Cortex of kidney (tissue), 1 donor: ENCODE measurements at places on chromosomes 5 and 9.

DNA sequence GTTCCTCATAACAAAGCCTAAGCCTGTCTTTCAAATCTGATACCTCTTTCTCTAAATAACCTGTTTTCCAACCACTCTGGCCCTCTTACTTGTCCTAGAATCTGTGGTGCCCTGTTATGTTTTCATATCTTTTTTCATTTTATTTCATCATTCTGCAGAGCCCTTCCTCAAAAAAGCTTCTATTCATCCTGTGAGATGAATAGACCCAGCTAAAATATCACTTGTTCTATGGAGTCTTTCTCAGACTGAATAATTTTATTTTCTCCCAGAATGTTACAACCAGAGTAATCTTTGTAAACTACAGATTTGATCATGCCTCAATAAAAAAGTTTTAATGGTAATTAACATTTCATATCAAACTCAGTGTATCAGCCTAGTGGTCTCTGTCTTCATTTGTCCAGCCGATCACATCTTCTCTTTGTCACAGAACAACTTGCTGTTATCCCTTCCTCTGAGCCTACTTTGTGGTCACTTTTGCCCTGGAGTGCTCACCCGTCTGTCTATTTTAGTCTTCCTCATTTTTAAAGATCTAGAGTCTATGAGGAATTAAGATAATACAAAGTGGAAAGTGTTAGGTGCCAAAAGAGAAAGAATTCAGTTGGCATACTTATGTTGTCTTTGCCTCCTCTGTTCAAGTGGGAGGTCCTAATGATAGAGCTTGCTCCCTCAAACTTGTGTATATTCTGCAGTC is 77.8 kb downstream of the ZCCHC7 start:
- no peak for DNase-seq

- no peak for DNase-seq
Measured at GRCh38 chr5:41843456-41844370, 26.5 kb downstream of the OXCT1 start.

GRCh38 chr9:29564564-29564963 is 1991.3 kb upstream of the C9orf72 start:
- no peak for DNase-seq

DNA sequence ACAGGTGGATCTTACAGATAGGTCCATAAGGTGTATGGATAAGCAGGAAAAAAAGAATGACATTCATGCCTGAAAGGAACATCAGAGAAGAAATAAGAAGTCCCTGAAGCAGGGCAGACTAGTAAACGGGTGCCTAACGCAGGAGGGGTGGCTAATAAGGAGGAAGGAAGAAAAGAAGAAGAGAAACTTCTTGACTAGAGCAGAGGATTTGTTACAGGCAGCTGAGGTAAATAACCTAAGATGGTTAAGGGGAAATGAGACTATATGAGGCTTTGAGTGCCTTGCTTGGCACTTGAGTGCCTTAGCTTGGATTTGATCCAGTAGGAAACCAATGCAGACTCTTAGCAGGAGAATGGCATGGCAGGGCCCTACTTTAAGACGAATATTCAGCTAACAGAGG is 313.5 kb upstream of the PDE4D start:
- no peak for DNase-seq

- DNase-seq: no peak
Measured at GRCh38 chr9:86838519-86839497, 108.5 kb downstream of the GAS1 start.

- DNase-seq: no peak
Measured at GRCh38 chr5:131270809-131271208, 7.0 kb downstream of the CDC42SE2 start.

DNA sequence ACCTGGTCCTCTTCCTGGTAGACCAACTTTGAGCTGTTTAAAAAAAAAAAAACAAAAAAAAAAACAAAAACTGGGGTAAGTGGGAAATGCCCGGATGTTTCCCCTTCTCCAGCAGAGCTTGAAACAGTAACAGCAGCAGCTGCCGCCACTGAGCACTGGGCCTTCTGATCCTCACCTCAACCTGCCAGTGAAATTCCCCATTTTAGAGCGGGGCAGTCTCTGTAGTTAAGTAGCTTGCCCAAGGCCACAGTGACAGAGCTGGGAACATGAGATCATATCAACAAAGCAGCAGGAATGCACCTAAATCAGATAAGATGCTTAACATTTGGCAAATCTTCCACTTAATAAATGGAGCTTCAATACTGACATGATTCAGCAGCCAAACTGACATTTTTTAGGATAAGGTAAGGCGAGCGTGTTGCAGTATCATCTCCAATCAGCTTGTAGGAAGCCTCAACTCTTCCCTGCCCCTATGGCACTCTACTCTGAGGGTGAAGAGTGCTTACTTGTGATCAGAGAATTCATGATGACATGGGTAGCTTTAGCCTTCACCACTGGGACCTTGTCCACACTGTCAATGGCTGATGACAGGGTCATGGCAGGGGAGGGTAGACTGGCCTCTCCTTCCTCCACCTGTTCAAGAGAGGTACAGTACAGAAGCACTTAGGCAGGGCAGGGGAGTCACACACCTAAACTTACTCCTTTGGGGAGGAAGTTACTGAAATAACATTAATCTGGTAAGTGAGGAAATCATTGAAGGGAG is 9.3 kb downstream of the KIAA1191 start:
- DNase-seq: no peak

- DNase-seq: no peak
Measured at GRCh38 chr5:169088028-169088725, 212.8 kb downstream of the SLIT3 start.
